ENCODE measurements at places on chromosomes 3 and 15.

DNA sequence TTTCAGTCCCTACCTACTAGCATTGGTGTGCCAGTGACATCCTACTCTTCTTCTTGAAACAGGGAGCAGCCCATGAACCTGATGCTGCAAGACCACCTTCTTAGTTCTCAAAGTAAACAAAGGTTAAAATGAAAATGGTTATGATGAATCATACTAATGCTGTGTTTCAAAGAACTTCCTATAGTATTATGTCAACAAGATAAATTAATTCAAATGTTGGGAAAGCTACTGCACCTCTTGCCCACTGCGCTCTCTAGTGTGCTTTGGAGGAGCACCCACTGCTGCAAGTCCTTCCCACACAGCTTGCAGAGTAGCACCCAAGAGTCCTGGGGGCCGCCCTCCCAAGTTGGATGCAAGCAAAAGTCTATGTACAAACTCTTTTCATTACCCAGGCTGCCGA lies 81.1 kb downstream of the CD200R1L start:
- no peak for DNase-seq

DNA sequence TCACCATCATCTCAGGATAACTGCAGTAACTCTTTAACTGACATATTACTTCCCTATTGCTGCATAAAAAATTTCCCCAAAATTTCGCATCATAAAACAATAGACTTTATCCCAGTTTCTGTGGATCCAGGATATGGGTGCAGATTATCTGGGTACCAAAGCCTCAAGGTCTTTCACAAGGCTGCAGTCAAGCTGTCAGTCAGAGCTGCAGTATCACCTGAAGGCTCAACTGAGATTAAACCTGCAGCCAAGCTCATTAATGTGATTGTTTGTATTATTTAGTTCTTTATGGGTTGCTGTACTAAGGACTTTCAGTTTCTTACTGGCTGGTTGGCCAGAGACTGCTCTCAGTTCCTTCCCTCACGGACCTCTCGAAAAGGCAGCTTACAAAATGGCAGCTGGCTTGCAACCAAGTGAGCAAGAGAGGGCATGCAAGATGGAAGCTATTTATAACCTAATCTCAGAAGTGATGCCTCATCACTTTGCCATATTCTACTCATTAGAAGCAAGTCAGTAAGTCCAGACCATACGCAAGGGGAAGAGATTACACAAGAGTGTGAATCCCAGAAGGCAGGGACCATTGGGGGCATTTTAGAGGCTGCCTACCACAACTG lies 54.9 kb downstream of the DCUN1D1 start:
- DNase-seq: no peak

DNA sequence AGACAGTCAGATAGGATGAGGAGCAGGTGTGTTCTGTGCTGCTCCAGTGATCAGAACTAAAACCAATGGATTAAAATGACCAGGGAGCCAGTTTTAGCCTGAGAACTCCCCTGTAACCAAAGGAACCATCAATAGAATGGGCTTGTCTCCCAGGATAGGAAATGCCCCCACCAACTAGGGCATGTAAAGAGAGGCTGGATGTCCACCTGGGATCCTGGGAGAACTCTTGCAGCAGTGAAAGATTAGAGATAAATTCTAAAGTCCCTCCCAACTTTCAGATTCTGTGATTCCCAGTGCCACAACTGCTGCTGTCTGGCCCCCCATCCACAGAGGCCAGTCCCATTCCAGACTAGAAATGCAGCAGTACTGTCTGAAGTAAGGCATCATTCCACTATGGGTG lies 33.8 kb downstream of the HDC start:
- DNase-seq: no peak

DNA sequence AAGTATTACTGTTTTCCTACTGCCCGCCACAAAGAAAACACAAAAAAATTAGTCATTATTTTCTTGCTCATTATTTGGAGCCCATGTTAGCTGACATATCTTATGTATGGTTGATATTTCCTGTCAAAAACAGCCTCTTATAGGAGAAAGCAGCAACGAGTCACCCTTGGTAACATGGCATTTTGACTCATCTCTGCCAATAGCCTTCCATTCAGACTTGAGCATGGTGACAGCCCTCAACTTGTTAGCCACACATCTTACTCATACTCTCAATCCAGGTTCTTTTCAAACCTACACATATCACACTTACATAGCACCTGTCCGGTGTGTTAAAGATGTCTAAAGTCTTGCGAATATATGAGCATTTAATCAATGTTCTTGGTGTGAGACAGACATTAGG lies 109.4 kb upstream of the SAMMSON start:
- no peak for DNase-seq

GRCh38 chr3:16295298-16295890 lies 30.4 kb downstream of the OXNAD1 start:
- no peak for DNase-seq

Data from SW 1271 (cell line).